A375 (cell line): ENCODE measurements at places on chromosomes 11 and 22. TPM values are rescaled to one million over a fixed set of nuclear protein-coding genes. Genes with fewer than 3 reads are reported as not detected.

The MIOX gene
- total RNA-seq = 0.34 TPM in 1 of 2 replicates, not detected in the other

The SYCE3 gene
- total RNA-seq = not detected in 2 replicates

The SPCS2 gene
- total RNA-seq = 57.3 and 67.4 TPM in 2 replicates

The TMPRSS13 gene
- total RNA-seq = not detected in 2 replicates

The MMP7 gene
- total RNA-seq = not detected in 2 replicates

The GAB4 gene
- not detected in 2 replicates for total RNA-seq

The PANX1 gene
- total RNA-seq = 14.1 and 18.6 TPM in 2 replicates

The MAPK8IP2 gene
- total RNA-seq = 0.03 and 0.04 TPM in 2 replicates

The DMC1 gene
- total RNA-seq = 23.9 and 35.7 TPM in 2 replicates

The MPZL3 gene
- total RNA-seq = not detected in 2 replicates

The NDUFV1 gene
- 310 and 343 TPM in 2 replicates for total RNA-seq

The NFAM1 gene
- total RNA-seq = not detected in 2 replicates

The C11orf98 gene
- total RNA-seq = 258 and 334 TPM in 2 replicates

The PICK1 gene
- 30.3 and 33.0 TPM in 2 replicates for total RNA-seq

The MRGPRE gene
- total RNA-seq = not detected in 2 replicates

The TMPRSS5 gene
- total RNA-seq = 37.3 and 47.6 TPM in 2 replicates

The NXPE1 gene
- not detected in 2 replicates for total RNA-seq

The GCAT gene
- 14.6 and 17.4 TPM in 2 replicates for total RNA-seq

The SCGB1C1 gene
- total RNA-seq = not detected in 2 replicates

The APOA5 gene
- not detected in 2 replicates for total RNA-seq

The GDPD4 gene
- 1.2 TPM in 1 of 2 replicates, not detected in the other for total RNA-seq

The SERPIND1 gene
- 0.49 and 0.61 TPM in 2 replicates for total RNA-seq

The KRTAP5-2 gene
- not detected in 2 replicates for total RNA-seq

The SMIM35 gene
- not detected in 2 replicates for total RNA-seq

The MMP1 gene
- 5.6 and 6.2 TPM in 2 replicates for total RNA-seq

The MMP27 gene
- not detected in 2 replicates for total RNA-seq

The RIMBP3C gene
- 0.03 TPM in 1 of 2 replicates, not detected in the other for total RNA-seq

The SLC6A5 gene
- not detected in 2 replicates for total RNA-seq

The NTM gene
- total RNA-seq = 17.5 and 20.1 TPM in 2 replicates

The C11orf52 gene
- 1.2 TPM in 1 of 2 replicates, not detected in the other for total RNA-seq

The BTG4 gene
- not detected in 2 replicates for total RNA-seq

The USH1C gene
- total RNA-seq = not detected in 2 replicates

The OR8G1 gene
- total RNA-seq = 0.38 and 0.64 TPM in 2 replicates

The HPX gene
- total RNA-seq = 0.45 and 0.53 TPM in 2 replicates

The TOP3B gene
- 28.4 and 30.0 TPM in 2 replicates for total RNA-seq

The OR8D1 gene
- total RNA-seq = not detected in 2 replicates

The LAYN gene
- not detected in 2 replicates for total RNA-seq

The RAC2 gene
- total RNA-seq = 0.40 TPM in 1 of 2 replicates, not detected in the other

The UBQLN3 gene
- total RNA-seq = not detected in 2 replicates

The PICALM gene
- 88.0 and 95.7 TPM in 2 replicates for total RNA-seq

The SIDT2 gene
- 13.7 and 21.2 TPM in 2 replicates for total RNA-seq

The LSP1 gene
- total RNA-seq = 0.13 and 1.8 TPM in 2 replicates

The SLCO2B1 gene
- total RNA-seq = 0.04 TPM in 1 of 2 replicates, not detected in the other

The SLC37A2 gene
- 15.2 and 16.2 TPM in 2 replicates for total RNA-seq

The OR4C13 gene
- total RNA-seq = not detected in 2 replicates
